ENCODE measurements at places on chromosomes 6 and 20.

- DNase-seq = no peak
Observed at GRCh38 chr6:116471531-116471930, 10.4 kb downstream of the CALHM6 start.

DNA sequence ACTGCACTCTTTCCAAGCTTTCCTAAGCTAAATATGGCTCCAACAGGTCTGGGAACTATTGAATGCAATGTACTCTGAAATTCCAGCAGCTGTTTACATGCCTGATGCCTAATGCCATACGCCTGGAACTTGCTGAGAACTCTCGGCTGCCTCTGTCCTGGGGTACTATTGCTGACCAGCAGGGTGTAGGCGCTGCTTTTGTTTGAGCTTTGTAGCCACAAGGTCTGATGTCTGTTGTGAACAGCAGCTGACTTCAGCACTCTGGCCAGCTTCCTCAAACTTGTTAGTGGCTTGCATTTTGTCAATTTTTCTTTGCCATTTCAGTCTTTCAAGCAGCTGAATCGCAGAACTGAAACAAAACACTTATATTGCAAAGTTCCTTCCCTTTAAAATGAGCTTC is 26.7 kb downstream of the SAYSD1 start:
- no peak for DNase-seq

- no peak for DNase-seq
Observed at GRCh38 chr6:12675931-12676330, 40.6 kb upstream of the PHACTR1 start.

DNA sequence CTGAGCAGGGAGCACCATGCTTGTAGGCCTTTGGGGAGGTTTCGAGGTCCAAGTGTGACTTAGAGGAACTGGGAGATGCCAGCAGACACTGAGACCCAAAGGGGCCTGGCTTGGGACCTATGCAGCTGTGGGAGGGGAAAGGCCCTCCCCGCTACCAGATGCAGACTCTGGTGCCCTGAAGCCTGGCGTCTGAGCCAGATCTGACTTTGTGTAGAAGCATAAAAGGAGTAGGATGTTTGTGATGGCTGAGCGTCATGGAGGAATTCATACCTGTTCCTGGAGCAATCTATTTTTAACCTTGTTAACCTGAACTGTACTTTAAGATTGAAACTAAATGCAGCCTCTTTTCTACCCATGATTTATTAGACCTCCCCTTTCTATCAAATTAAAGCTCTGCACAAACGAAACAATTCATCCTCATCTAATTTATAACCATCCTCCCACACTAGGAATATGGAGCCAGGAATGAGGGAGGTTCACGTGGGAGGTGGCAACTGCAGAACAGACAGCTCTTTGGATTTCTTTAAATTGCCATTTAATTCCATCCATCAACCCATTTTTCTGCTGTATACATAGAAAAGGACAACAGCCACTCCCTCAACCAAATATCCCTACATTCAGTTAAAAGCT is 172.6 kb upstream of the AGPAT4 start:
- no peak for DNase-seq

DNA sequence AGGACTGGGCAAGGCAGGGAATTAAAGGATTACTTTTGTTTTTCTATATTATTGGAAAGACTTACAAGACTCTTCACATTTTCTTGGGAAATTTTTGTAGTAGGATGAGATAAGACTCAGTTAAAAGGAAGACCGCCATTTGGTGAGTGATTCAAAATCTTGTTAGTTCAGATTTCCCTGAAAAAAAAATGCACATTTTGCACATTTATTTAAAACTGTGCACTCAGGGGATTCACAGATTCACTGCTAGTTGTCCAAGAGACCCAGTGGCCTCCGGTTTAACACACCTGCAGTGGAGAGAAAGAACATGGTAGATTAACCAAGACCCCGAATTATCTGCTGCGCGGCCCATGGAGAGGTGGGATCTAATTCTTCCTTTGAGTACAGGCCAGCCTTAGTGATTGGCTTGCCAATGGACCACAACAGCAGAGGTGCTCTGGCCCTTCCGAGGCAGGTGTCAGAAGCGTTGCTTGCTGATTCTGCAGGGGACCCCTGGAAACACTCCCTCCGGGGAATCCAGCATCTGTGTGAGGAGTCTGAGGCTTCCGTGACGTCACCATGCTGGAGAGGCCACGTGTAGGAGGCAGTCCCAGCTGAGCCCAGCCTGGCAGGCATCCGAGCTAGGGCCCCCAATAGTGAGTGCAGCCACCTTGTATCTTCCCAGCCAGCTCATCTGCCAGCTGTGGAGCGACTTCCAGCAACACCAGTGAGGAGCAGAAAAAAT is 68.9 kb downstream of the ZNF217 start:
- no peak for DNase-seq

- DNase-seq = no peak
Observed at GRCh38 chr20:37464611-37465010, 56.4 kb upstream of the NNAT start.

DNA sequence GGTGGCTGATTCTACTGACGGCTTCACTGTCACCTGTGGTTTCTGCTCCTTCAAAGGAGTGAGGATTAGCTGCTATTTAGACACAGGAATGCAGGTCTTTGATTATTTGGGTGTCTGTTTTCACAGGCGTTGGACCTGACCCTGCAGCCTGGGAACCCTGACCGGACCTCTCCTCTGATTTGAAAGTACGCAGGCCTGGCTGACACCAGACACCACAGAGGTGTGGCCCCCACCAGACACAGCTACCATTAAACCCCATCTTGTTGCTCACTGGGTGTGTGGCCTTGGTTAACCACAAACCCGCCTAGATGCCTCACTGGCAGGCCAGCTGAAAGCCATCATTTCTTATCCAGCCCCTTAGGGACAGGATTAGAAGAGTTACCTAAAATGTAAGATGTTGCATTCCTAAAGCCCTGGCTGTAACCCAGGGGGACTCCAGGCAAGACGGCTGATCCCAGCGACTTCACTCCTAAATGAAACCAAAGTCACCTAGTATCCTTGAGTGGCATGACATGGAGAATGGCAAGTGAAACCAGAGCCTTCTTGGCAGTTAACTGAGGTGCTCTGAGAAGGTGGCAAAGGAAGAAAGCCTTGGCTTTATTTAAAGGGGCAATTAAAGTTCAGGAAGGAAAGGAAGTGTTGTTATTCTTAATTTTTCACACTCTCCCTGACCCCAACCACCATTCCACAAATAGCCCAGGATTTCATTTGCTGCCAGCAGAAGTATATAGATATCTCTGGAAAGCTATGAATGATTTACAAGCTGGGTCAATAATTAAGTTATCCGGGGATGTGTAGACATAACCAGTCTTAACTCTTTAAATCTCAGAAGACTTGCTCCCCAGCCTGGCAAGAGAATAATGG is 169.9 kb downstream of the QRSL1 start:
- DNase-seq = no peak

- DNase-seq = no peak
Observed at GRCh38 chr20:6502219-6502618, 265.3 kb upstream of the BMP2 start.

- no peak for DNase-seq
Observed at GRCh38 chr20:31861135-31861384, 9.3 kb downstream of the DUSP15 start.

DNA sequence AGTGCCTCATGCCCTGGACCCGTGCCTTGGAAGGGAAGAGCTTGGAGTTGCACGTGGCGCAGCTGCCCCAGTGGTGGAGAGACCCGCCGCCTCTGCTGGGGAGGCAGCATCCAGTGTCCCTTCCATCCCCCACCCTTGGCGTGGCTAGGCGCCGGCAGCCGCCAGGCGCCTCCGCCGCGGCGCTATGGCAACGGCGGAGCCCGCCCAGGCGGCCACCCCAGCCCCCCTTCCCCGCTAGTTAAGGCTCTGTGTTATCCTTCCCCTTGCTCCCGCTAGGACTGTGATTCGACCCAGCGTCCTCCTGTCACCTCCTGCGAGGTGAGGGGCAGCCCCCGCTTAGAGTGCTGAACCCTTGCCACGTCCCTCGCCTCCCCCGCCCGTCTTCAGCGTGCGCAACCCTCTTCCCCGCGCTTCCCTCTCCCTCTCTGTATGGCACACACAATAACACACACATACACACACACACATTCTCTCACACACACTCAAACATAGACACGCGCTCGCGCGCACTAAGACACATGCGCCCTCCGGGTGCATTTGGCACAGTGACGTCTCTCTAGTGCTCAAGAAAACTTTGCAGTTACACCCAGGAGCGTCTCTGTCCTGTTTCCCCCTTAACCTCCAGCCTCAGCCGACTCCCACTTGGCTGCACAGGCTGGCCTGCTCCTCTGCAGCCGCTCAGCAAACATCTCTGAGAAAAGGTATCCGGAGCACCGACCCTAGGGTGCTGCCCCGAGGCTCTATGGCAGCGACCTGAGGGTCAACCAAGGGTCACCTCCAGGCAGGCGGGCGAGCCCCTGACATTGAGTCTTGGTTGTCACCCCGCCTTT is 8.5 kb downstream of the GRIK2 start:
- DNase-seq = no peak
